ACHN (cell line): ENCODE measurements at places on chromosomes 1 and 21.
A peak's percentile ranks its signal among the peaks of the same experiment; 100 is the strongest.

DNA sequence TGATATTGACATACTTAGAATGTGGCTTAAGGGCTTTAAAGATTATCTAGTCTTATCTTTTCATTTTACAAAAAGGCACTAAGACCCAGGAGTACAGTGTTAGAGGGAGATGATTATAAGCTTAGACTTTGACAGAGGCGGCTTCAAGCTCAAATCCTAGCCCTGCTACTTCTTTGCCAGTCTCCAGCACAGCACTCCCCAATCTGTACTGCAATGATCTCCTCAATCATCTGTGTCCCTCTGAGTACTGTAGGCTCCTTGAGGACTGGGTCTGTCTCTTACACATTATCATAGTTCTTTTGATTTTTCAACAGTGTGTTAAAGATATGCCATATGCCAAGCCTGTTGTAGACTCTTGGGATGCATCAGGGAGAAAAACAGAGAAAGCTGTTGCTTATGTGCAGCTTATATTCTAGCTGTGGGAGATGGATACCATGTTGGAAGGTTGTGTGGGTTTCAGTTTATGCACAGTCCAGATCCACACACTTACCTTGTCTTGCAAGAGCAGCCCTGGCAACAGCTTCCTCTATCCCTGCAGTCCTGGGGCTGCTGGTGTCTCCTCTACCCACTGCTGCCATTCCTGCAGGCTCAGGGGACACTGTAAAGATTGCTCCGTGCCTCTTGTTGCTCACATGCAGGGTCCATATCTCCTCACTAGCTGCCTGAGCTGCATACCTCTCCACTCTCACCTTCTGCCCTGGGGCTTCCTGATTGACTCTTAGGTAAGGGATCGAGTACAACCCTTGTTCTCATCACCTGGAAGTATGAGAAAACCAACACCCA is 103.9 kb upstream of the TSPAN2 start:
- DNase-seq = no peak

- no peak for DNase-seq
These were observed 10.2 kb upstream of the UBL4B start for GRCh38 chr1:110102081-110102480.

DNA sequence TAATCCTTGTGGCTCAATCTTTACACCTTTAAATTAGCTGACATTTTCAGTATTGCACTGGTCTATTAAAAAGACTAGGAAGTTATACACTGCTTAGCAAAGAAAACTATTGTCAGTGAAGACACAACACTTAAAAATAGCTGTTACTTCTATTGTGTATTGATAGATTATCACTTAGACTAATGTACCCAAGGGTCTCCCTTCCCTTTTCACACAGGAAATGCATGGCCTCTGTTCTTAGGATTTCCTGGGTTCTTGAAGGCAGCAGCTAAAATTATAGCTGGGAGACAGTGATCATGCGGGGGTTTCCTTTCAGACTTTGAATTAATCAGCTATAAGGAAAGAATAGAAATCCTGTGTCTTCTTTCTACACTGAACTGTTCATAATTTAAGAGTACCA is 12.8 kb downstream of the DIP2A start:
- no peak for DNase-seq

DNA sequence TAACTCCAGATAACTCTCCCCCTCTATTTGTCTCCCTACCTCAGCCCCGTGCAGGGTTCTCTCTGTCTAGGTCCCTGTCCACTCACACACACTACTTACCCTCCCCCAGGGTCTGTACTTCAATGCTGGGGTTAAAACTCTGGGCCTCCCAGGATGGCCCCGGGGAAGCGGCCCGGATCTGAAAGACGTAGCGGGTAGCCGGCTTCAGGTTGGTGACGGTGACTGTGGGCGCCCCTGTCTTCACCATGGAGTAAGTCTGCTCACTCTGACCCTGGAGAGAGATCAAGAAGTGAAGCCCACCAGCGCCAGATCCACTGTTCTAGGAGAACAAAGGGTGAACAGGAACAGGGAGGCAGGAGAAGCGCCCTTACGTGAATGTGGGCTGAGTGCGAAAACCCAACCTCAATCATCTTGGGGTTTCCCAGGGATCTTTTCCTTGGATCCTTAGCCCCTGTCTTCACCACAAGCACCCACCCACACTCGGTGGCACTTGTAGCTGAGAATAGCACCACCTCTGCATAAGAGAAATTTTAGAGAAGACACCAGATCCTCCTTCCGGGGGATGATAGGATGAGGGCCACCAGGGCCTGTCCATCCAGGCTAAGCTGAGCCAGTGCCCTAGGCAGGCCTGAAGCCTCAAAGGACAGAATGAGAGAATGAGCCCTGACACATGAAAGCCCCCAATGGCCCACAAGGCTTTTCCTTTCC is 33.5 kb downstream of the EPHA10 start:
- no peak for DNase-seq

DNA sequence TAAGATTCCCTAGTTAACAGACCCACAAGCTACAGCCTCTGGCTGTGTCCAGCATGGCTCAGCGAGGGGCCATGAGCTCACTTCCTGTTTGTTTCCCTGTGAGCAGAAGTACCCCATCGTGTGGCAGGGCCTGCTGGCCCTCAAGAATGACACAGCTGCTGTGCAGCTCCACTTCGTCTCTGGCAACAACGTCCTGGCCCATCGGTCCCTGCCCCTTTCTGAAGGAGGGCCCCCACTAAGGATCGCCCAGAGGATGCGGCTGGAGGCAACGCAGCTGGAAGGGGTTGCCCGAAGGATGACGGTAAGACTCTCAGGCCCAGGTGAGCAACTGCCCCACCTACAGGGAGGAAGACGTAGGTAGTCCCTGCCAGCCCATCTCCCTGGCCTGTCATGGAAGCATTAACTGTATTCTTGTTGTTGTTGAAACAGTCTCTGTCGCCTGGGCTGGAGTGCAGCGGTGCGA is 38.2 kb downstream of the ZBTB17 start:
- DNase-seq = no peak

DNA sequence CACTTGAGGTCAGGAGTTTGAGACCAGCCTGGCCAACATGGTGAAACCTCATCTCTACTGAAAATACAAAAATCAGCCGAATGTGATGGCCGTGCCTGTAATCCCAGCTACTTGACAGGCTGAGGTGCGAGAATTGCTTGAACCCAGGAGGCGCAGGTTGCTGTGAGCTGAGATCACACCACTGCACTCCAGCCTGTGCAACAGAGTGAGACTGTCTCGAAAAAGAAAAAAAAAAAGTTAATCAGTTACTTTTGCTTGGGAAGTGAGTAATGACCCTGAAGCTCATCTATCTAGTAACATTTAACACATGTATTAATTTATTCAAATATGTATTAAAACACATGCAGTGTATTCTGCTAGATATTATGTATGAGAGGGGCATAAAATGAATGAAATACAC is 49.4 kb downstream of the ZNF326 start:
- peak; percentile 60 for DNase-seq

DNA sequence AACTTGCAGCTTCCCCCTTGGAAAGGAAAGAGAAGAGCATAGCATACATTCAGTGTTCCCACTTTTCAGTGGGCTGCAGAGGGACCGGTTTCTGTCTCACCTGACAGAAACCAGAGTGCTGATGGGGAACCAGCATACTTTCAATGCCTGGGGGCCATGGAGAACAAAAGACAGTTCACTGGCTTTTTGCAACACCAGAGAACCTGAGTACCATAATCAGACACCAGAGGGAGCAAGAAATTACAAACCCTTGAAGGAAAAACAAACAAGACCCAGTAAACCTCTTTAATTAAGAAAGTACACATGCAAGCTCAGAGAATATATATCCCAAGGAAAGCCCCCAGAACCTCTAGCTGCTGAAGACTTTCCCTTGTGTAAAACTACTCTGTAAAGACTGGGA is 51.1 kb downstream of the CSMD2 start:
- DNase-seq = peak; percentile 6

DNA sequence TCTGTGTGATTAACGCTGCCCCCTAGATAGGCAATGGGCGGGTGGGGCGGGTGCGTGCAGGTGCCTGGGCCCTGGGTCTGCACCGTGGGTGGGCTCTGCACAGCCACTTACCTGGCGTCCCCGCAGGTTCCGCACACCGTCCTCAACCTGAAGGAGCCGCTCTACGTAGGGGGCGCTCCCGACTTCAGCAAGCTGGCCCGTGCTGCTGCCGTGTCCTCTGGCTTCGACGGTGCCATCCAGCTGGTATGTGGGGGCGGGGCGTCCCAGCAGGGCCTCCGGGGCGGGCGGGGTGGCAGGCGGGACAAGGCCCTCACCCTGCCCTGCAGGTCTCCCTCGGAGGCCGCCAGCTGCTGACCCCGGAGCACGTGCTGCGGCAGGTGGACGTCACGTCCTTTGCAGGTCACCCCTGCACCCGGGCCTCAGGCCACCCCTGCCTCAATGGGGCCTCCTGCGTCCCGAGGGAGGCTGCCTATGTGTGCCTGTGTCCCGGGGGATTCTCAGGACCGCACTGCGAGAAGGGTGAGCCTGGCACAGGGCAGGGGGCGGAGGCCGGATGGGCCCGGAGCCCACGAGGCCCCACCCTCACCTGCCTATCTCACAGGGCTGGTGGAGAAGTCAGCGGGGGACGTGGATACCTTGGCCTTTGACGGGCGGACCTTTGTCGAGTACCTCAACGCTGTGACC is 22.8 kb downstream of the RNF223 start:
- no peak for DNase-seq

DNA sequence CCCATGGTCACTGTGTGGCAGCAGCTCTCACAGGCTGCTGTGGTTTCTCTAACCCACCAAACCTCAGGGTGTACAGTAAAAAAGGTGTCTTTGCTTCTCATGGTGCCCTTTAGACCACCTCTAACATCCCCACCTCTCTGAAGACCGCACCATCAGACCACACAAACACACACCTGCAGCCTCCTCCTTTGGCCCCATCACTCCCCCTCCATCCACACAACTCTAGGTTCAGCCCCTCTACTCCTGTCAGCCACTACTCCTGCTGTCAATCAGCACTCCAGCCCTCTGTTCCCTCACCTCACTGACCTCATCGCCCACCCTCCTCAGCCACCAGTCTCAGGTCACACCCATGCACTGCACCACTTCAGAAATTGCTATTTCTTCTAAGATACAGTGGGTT is 7.5 kb downstream of the ZNF692 start:
- no peak for DNase-seq

GRCh38 chr1:19367584-19368041 is 55.5 kb downstream of the SLC66A1 start:
- DNase-seq = no peak

- DNase-seq = peak; percentile 61
These were observed 559 bp downstream of the BACH1 start for GRCh38 chr21:29299046-29299915.

DNA sequence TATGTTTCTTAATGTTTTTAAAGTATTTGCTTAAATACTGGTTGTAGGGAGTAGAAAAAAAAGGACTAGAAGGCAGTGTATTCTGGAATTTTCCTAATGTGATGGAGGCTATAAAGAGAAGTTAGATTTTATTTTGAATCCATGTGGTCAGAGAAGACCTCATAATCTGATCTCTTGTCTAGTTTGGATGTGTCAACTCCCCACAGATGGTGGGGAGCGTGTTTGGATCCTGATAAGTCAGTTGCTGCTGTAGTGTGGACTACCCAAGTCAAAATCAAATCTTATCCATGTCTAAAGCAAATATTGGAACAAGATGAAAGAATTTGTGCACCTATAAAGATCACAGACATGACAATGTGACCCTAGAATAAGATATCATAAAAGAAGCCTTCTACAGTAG is 918.0 kb downstream of the LTN1 start:
- no peak for DNase-seq

DNA sequence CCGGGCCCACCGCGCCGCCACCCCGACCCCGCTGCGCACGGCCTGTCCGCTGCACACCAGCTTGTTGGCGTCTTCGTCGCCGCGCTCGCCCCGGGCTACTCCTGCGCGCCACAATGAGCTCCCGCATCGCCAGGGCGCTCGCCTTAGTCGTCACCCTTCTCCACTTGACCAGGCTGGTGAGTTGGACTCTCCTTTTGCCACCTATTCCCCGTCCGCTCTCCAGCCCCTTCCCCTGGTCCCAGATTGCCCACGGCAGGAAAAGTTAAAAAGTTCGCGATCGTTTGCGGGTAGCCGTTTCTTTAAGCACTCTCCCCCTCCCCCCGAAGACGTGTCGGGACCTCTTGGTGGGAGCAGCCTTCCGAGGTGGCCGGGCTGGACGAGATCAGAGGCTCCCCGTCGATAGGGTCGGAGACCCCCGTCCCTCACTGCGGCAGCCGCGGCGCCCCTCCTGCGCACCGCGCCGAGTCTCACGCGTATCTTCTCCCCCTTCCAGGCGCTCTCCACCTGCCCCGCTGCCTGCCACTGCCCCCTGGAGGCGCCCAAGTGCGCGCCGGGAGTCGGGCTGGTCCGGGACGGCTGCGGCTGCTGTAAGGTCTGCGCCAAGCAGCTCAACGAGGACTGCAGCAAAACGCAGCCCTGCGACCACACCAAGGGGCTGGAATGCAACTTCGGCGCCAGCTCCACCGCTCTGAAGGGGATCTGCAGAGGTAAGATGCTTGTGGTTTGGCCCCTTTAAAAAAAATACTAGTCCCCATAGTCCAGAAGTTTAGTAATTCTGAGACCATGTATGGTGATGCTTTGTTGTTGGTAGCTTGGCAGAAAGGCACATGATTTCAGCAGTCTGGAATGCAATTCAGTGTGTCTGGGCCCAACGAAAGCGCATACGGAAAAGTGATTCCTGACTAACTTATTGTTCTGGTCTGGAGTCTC is 576 bp downstream of the CCN1 start:
- DNase-seq = peak; percentile 29

- no peak for DNase-seq
These were observed 129.6 kb downstream of the SYT2 start for GRCh38 chr1:202580619-202581018.

DNA sequence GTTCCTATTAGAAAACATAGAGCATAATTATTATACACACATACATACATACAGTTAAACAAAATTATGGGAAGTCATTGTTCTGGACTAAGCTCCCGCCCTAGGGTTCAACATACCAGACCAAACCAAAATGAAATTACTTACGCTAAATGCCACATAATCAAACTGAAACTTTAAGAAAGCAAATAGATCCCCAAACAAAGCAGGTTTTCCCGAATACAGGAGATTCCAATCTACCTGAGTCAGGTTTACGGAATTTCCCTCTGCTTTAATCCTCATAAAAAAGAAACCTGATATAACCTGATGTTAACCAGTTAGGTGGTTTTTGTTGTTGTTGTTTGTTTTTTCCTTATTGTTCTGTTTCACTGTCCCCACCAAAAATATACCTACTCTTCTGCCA is 1886.9 kb downstream of the NCAM2 start:
- DNase-seq = peak; percentile 10

DNA sequence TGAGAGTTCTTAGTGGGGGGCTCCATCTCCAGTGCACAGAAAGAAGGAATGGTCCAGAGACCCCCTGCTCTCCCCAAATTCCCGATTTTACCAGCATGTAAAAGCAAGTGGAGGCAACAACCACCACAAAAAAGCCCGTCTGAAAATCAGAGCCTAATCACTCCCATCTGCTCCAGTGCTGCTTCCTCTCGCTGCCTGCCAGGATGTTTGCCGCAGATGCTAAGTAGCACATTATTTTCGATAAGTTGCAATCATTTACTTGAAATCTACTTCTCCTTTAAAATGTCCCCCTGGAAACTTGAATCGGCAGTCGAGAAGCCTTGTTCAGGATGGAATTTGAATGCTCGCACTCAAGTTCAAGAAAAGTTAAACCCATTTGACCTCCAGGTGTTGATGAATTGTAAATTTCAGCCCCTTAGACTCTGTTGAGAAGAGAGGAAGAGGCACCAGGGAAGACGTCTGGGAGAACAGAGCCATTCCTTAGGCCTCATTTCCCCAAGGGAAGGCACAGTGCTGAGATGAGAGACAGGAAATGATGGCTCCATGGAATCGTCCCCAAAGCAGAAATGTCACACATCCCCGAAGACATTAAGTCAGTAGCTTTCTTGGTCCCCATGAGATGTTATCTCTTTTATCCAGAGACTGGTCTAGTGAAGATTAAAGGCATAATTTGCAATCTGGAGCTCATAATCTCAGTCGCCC is 221.3 kb downstream of the PBX1 start:
- DNase-seq = no peak

- DNase-seq = no peak
These were observed 5.2 kb downstream of the DUSP10 start for GRCh38 chr1:221736714-221737113.
